NCI-H524 (cell line): ENCODE measurements at places on chromosomes 5 and 9.

- DNase-seq = no peak
These were observed 14.5 kb downstream of the C9orf50 start for GRCh38 chr9:129606161-129607026.

- DNase-seq = no peak
These were observed 27.8 kb upstream of the TNFSF8 start for GRCh38 chr9:114958021-114958843.

DNA sequence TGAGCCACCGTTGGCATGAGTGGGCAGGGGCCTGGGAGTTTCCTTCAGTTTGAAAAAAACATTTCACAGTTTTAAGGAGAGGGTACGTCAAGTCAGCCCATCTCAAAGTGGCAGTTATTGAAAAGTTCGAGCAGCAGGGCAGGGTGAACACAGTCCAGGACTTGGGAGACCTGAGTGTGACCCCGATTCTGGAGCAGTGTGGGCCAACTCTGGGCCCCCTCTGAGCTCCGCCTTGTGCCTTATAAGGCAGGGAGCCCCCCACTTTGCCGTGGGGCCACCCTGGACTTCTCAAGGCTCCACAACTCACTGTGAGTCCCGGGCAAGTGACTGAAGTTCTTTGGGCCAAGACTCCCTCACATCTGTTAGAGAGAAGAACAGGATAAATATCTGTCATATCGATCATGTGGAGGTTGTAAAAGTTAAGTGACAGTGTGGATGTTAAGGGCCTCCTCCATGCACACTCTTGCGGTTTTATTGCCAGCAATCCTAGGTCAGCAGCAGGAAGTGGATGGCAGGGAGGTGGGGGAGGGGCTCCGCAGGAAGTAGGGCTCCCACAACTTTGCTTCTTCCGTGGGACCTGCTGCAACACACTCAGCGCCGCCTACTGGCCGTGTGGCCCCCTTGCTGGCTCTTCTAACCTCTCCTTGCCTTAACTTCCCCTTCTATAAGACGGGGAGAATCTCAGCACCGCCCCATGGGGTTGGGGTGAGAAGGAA lies 38.4 kb downstream of the HRH2 start:
- DNase-seq = peak; percentile 53

GRCh38 chr9:111925017-111925770 lies 28.6 kb downstream of the UGCG start:
- DNase-seq = no peak

GRCh38 chr9:38074441-38074961 lies 5.5 kb upstream of the SHB start:
- no peak for DNase-seq

DNA sequence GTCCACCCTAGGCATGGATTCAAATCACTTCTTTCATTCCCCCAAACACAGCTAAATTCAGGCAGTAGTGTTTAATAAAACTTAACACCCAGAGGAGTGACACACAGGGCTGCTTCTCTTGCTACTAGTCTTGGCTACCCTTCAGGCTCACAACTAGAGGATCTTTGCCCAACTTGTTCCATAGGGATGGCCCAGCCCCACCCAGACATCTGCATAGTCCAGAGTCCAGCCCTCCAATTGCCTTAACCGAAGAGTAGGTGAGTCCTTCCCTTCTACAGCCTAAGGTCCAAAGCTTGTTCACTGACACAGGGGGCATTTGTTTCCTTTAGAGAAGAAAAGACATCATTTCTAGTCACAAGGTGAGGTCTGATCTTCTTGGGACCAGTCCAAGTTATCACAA lies 15.2 kb upstream of the RXFP3 start:
- DNase-seq = no peak

- DNase-seq = no peak
These were observed 3.8 kb downstream of the ZFAND5 start for GRCh38 chr9:72361217-72361616.

- peak; percentile 90 for DNase-seq
These were observed 46.4 kb upstream of the SH3GL2 start for GRCh38 chr9:17532461-17532860.
